Stimulated activated naive CD8-positive, alpha-beta T cell treated with anti-CD3 and anti-CD28 coated beads, Interleukin-15, amount 100 ng/mL, for 72 hours (primary cell): ENCODE measurements at places on chromosomes 5 and 9.

DNA sequence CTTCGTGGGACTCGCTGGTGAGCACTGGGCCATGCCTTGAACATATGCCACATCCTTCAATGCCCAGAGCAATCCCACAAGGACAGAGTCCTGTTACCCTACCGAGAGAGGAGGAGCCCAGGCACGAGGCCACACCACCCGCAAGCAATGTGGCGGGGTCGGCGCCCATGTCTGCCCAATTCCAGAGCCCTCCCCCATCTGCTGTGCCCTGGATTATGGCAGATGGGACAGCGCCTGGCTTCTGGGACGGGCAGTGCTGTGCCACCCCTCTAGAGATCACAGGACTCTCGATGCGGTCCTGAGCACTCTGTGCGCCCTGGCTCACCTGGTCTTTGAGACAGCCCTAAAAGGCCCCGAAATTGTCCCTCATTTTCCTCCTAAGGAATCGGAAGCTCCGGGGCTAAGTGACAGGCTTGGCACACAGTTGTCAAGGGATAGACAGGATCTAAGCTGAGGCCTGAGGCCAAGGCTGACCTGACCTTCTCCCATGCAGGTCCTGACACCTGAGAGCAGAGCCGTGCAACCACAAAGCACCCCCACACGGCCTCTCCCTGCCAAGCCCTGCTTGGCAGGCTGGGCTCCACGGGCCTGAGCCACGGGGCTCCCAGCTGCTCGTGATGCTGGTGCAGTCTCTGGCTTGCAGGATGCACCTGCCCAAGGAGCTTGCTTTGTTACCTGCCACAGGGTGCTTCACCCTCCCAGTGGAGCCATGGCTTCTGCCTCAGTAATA lies 48.8 kb downstream of the PRRT1B start:
- no peak for DNase-seq

- DNase-seq: no peak
Observed at GRCh38 chr9:95044731-95045508, 272.6 kb downstream of the FANCC start.

GRCh38 chr5:181149806-181150733 lies 2.7 kb downstream of the OR2V2 start:
- DNase-seq: no peak

DNA sequence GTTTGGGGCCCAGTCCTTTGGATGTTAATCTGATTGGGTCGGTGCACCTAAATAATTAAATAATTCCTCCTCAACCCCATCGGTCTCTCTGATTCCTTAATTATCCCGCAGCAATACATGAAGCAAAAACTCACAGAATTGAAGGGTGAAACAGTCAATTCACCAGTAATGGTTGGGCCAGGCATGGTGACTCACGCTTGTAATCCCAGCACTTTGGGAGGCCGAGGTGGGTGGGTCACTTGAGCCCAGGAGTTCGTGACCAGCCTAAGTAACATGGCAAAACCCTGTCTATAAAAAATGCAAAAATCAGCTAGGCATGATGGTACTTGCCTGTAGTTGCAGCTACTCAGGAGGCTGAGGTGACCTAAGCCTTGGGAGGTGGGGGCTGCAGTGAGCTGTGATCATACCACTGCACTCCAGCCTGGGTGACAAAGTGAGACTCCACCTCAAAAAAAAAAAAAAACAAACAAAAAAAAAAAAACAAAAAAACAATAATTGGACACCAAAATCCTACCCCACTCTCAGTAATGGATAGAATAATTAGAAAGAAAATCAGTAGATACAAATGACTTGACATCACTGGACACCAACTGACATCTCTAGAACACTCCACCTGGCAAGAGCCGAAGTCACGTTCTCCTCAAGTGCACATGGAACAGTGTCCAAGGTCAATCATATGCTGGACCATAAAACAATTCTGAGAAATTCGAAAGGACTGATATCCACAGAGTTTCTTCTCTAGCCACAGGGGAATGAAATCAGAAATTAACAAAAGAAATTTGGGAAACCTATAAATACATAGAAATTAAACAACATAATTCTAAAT lies 5.3 kb downstream of the ABO start:
- DNase-seq: no peak

- no peak for DNase-seq
Observed at GRCh38 chr5:95759005-95759404, 27.9 kb downstream of the RHOBTB3 start.

GRCh38 chr9:74497748-74498620 lies 849 bp downstream of the RORB start:
- no peak for DNase-seq

GRCh38 chr5:82975812-82976211 lies 101.4 kb downstream of the TMEM167A start:
- no peak for DNase-seq

DNA sequence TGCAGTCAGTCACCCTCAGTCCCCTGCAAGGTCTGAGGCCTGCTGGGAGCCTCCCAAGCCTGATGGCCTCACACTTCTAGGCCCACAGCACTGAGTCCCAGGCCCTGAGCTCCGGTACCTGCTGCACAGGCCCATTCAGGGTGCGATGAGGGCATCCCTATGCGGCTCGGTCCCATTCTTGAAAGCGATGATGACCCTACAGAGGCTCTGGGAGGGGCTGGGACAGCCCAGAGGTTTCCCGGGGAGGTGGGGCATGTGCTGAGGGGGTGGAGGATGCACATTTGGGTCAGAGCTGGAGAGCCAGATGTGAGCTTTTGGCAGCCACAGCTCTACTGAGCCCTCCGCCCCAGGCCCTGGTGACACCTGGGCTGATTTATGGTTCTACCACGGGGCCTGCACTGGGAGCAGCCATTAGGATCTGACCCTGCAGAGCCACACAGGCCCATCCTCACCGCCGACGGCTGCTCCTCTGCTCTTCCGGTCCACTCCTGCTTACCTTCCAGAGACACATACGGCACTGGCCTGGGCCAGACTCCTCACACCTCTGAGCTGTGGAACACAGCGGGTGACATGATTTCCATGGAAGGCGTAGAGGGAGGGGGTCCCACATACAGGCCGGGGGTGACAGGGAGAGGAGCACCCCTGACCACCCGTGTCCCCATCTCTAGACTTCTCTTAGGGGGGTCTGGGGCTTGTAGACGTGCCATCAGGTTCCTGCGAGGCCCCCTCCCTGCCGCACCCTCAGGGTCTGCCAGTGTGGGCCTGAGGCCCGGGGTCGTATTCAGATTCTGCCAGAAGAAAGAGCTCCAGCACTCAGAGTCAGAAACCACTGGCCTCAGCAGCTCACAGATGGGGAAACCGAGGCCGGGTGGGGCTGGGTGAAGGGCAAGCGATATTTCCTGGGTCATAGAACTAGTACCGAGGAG lies 53.4 kb downstream of the COL23A1 start:
- no peak for DNase-seq

DNA sequence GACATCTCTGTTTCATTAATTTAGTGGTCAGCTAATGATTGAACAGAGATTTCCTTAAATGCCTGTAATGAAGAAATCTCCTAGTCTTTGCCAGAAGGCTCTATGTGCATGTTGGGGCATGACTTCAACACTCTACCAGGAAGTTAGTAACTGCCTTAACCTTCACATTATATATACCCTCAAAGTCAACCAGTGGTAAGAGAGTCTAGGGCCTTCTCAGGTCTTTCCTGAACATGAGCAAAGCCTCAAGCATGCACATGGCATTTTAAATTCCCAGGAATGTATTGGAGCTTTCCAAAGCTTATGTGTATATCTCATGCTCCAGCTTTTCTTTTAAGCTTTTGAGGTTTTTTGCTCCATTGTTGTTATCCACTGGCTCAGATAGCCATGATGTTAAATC lies 388.3 kb downstream of the ARRDC3 start:
- no peak for DNase-seq

DNA sequence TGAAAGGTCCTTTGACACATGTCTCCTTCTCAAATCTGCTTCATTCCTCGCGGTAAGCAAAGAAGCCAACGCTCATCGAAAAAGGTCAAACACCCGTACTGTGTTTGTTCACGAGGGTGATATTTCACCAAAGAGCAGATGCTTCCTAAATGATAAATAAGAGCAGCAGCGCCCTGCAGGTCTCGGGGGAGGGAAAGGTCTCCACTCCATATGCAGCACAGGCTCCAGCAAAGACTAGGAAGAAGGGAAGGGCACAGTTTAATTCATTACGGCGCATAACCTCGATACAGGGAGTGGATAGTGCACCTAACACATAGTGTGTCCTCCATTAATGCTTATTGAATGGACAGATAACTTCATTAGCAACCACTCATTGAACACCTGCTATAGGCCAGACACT lies 593.3 kb downstream of the CDK5RAP2 start:
- DNase-seq: no peak

GRCh38 chr9:134598884-134599245 lies 42.7 kb upstream of the COL5A1 start:
- no peak for DNase-seq

GRCh38 chr5:75985077-75985476 lies 98.1 kb upstream of the SV2C start:
- DNase-seq: no peak

DNA sequence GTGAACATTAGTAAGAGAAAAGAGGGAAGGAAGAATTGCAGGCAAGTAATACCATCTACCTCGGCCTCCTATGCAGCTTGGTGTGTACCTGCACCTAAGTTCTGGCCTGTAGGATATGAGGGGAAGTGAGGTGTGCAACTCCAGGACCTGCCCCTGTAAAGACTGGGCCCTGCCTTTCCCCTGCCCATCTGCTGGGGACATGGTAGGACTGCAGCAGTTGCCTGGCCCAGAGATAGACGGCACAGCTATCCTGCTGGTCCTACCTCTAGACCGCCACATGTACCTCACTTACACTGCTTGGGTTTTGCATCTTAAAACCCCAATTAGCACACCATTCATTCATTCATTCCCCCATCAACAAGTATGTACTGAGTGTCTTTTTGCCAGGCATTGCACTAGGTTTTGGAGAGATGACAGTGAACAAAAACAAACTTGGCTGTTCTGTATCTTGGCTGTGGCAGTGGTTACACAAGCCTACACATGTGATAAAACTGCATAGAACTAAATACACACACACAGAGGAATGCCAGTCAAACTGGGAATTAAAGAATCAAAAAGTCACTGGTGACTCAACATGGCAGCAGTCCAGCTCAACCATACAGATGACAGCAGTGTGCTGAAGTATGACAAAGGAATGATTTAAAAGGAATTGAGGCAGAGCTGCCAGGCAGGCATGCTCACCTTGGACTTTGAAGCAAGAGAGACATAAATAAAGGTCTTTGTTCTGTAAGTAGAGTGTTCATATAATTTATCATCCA lies 23.3 kb upstream of the MGAT1 start:
- no peak for DNase-seq

DNA sequence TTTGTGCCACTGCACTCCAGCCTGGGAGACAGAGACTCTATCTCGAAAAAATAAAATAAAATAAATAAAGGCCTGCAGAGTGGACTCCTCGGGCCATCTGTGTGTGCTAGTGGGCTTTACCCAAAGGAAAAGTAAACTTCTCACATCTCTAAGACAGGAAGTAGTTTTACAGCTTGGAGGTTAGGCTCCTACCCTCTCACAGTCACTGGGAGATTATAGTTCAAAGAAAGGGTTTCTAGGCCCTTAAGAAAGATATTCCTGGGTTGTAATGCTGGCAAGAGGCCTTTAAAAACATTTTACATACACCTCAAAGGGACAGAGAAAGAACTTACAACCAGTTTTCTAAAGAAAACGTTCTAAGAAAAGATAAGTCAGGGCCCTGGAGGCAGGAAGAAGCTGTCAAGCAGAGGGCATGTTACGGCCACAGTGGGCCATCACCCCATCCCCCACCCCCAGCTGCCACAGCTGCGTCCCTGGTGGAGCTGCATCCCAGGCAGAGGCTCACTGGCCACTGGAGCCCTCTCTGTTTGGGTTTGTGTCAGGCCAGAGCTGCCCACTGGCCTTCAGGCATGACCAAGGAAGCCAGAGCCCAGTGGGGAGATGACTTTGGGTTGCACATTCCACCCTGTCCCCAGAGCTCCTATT lies 78.1 kb upstream of the CDK20 start:
- DNase-seq: no peak

DNA sequence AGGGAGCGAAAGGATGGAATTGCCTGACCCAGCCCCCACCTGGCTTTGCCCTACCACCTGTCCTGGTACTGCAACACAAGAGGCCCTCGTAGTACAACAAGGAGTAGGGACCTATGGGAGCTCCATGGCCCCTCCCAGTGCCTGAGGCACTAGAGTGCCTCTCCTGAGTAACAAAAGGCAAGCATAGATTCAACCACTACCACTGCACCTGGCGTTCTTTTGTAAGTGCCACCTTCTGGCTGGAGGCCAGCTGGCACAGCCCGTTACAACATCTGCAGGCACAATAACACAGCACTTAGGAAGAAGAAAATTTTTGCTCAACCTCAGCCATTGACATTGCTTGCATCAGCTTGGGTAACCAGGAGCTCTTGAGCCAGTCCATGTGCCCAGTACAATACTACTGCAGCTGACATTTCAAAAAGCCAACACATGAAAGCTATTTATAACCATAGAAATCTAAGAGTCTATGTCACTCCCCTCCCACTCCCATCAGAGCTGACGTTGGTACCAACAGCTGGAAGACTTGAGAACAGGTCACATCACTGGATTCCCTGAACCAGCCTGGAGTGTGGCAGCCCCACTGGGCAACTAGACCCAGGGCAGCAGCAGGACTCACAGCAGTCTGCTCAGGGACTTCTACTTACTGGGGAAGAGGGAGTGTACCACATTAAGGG lies 17.7 kb upstream of the FAM174A start:
- no peak for DNase-seq

DNA sequence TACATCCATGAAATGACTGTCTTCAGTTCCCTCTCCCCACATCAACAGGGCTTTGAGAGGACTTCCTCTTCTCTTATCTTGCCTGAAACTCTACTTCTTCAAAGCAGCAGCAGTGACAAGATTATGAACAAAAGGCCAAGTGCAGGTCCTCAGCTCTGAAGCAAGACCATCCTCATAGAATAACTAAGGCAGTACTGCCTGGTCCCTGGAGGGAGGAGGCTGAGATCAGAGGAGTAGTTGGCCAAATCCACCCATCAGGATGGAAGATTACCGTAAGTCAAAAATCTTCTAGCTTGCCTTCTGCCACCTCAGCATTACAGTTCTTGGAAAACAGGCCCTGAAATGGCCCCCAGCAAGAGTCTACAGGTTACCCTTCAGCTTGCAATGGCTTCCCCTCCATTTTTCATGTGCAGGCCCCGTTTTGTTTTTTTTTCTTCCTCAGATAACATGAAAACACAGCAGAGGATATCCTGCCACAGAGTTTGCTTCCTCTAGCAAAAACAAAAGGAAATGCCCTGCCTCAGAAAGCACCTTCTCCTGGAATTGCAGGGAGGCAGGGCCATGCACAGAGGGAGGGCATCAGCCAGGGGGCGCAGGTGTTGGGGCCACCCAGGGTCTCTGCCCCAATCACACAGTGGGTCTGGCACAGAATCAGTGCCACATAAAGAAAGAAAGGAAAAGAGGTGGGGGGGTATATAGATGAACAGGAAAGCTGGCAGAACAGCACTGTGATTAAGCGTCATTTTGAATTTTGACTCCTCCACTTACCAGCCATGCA lies 40.0 kb downstream of the KLHL3 start:
- DNase-seq: peak; percentile 24

GRCh38 chr9:17490110-17490509 lies 88.8 kb upstream of the SH3GL2 start:
- DNase-seq: no peak

GRCh38 chr5:61768692-61769281 lies 436.7 kb downstream of the ZSWIM6 start:
- DNase-seq: peak; percentile 10

- peak; percentile 69 for DNase-seq
Observed at GRCh38 chr9:93091453-93092081, 4.5 kb upstream of the CARD19 start.

GRCh38 chr5:138282920-138283742 lies 8.7 kb upstream of the GFRA3 start:
- DNase-seq: no peak

GRCh38 chr5:173802670-173803165 lies 85.4 kb upstream of the CPEB4 start:
- no peak for DNase-seq
